ENCODE measurements at places on chromosomes 12 and 14.

GRCh38 chr12:124741211-124741610 is 122.5 kb downstream of the SCARB1 start:
- DNase-seq, result no peak

DNA sequence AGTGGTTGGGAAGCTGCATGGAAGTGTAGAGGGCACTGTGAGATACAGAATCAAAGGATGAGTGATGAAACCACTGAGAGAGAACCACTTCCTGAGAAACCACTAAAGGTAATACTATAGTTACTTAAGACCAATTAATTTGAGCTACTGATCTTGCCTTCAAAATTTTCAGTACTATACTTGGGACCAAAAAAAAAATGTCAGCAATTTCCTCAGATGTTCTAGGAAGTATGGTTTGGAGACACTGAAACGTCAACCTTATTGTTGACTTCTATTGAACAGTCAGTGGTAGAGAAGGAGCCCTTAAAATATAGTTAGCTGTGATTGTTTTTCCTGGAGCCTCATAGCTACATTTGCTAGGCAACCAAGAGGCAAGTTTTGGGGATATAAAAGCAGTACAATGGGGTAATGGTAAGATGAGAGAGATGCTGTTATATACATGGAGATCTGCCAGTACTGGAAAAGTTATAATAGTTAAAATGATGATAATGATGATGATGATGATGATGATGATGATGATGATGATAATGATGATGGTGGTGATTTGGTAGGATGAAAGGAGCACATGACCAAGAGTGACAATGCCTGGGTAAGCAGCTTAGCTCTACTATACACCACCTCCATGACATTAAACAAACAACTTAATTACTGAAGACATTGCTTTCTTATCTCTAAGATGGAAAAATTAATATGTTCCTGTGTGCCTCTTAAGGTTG is 300.9 kb upstream of the G2E3 start:
- no peak for DNase-seq

- DNase-seq, result no peak
Measured at GRCh38 chr12:3452348-3452747, 38.7 kb upstream of the PRMT8 start.

DNA sequence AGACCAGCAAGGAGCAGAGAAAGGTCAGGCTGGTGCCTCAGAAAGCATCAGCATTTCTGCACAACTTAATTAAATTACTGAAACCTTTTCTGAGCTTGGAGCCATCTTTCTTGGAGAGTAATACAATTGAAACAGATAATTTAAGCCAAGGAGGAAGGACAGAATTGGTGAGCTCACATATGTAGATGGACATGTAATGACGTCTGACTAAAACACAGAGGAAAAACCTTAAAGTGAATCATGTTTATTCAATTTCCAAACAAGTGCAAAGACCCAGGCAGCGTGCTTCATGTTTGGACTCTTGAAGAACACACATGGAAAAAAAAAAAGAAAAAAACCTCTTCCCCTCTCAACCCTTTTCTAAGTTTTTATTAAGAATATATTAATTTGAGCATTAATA is 19.0 kb downstream of the SUSD6 start:
- no peak for DNase-seq

- DNase-seq, result no peak
Measured at GRCh38 chr12:132812631-132813305, 15.9 kb downstream of the GOLGA3 start.

DNA sequence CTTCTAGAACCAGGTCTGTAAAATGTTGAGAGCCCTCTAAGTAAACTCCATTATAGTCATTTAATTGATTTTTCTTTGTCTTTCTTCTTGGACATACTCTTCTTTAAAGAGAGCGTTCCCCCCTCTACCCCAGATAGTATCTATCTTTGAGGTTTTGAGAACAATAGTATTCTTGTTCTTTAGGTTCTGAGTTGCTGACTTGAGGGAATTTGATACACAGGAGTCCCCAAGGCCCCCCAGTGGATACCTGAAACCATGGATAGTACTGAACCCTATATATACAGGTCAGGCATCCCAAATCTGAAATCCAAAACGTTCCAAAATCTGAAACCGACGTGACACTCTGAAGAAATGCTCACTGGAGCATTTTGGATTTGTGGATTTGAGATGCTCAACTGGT is 65.5 kb downstream of the FUT8 start:
- DNase-seq, result no peak

DNA sequence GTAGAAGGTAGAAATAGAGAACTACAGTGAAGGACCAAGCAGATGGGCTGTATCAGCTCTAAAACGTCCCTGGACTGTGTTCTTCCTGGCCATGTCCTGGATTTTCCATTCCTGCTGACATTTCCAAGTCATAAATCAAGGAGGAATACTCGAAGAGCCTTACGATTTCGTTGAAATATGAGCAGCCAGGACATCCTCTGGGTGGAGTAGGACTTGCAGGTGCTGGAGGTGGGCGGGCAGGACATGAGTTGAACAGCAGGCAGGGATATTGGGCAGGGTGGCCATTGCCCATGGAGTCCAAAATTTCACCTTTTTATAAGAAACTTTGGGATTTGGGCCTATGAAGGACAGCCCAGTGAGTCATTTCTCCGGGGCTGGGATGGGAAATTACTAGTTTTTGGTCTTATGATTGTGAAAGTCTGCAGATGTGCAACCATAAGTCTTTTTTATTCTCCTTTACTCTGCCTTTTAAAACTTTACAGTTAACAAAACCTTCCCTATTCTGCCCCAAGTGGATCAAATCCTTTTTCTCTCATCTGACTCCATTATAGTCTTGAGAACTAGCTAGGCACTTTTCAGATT is 88.8 kb downstream of the TMX1 start:
- no peak for DNase-seq

- DNase-seq, result no peak
Measured at GRCh38 chr12:4858386-4858785, 51.3 kb upstream of the KCNA1 start.

DNA sequence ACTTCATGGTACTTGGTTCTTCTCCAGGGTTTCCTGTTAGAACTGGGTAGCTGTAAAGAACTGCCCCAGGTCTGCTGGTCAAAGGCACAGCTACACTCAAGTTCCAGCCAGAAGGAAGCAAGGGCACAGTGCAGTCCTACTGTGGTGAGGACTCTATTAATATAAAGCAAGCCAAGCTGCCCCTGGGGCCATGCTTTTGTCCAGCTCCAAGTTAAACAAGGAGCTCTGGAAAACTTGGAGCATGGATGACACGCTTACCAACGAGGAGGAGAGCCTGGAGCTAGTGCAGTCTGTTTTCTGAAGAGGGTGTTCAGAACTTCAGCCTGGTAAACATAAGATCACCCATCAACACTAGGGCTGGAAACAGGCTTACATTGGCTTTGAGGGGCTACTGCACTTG is 4.0 kb downstream of the FZD10 start:
- no peak for DNase-seq

DNA sequence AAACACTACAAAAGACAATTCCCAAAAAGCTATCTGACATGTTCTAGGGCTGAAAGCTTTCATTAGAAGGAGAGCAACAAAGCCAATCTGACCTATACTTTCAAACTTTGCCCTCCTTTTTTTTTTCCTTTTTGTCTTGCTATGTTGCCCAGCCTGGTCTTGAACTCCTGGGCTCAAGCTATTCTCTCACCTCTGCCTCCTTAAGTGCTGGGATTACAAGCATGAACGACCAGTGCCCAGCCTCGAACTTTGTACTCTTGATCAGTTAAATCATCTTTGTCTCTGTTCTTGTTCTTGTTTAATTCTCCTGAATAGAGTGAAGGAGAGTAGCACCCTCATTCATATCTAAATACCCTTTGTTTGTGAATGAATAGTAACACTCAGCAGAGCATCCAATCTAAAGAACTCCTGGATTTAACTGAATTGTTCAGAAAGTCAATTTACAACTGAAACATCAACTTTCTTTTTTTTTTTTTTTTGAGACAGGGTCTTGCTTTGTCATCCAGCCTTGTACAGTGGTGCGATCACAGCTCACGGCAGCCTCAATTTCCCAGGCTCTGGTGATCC is 22.1 kb downstream of the ERP29 start:
- DNase-seq, result no peak

DNA sequence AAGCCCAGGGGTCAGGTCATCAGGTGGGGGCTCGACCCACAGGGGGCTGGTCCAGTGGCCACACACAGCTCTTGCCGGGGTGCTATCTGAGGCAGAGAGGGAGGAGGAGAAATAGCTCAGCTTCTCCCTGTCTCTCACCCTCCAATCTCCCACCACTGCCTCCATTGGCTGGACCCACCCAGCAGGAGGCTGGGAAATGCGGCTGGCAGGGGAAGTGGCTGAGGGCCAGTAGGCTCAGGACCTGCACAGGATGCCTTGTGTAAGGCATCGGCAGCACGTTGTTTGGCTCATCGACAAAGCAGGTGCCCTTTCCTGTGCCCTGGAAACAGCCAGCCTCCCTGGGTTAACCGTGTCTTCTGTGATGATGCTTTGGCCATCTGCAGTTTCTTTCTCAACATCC is 58.8 kb upstream of the SLC24A4 start:
- no peak for DNase-seq

- DNase-seq, result peak; percentile 27
Measured at GRCh38 chr12:8860165-8860961, 37.9 kb downstream of the A2ML1 start.

DNA sequence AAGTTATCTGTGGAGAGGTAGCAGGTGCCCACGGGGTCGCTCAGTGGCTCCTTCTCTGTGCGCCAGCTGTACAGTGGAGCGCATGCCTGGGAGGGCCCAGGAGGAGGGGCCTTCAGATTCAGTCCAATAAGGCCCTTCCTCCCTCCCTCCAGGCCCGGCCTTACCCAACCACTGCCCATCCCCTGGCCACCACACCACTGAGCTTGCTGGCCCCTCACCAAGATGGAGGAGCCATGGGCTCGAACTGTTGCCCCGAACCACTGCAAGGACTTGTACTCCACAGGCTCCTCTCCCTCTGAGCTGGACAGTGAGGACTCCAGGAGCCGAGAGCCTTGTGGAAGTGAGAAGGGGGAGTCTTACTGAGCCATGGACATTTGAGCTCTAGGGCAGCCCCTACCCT is 9.8 kb downstream of the ITGA5 start:
- DNase-seq, result no peak

DNA sequence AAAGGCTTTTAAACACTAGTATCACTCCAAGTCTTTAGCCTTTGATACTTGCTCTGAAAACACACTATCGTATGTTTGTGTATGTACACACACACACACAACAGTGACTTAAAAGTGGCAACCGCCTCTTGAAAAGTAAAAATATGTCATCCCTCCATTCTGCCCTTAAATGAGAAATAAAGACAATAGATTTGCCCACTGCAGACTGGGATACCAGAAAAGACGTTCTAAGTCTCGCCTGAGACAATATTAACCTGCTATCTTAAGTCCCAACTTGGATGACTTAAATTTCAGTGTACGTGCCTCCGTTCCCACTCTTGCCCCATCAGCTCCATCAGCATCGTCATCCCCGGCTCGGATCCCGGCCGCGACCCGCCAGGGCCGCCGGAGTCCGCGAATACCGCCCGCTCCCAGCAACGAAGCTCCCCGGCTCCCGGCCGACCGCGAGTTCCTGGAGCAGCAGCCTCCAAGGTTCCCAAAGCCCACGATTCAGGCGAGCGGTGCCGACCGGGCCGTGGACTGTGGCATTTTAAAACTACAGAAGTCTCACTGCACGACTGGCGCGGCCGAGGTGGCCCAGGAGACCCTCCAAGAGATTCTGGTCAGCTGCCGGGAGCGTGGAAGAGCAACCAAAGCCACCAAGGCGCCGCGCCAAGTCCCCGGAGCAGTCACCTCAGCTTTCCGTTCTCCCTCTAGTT is 2.8 kb upstream of the ARID2 start:
- DNase-seq, result no peak

- no peak for DNase-seq
Measured at GRCh38 chr12:121781998-121782979, 11.2 kb downstream of the RHOF start.

DNA sequence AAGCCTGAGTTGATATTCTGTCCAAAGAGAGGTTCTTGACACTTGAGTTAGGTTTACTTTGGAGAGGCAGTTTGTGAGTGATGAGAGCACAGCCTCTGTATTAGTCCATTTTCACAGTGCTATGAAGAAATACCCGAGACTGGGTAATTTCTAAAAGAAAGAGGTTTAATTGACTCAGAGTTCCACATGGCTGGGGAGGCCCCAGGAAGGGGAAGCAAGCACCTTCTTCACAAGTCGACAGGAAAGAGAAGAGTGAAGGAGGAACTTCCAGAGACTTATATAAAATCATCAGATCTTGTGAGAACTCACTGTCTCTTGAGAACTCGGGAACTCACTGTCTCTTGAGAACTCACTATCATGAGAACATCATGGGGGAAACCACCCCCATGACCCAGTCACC is 5.4 kb downstream of the ZC3H14 start:
- no peak for DNase-seq

- peak; percentile 16 for DNase-seq
Measured at GRCh38 chr12:40691913-40692764, at the start of gene CNTN1. CNTN1 (plus strand) TSS chr12:40692439.

GRCh38 chr14:33767586-33768457 is 183.1 kb downstream of the EGLN3 start:
- DNase-seq, result no peak

DNA sequence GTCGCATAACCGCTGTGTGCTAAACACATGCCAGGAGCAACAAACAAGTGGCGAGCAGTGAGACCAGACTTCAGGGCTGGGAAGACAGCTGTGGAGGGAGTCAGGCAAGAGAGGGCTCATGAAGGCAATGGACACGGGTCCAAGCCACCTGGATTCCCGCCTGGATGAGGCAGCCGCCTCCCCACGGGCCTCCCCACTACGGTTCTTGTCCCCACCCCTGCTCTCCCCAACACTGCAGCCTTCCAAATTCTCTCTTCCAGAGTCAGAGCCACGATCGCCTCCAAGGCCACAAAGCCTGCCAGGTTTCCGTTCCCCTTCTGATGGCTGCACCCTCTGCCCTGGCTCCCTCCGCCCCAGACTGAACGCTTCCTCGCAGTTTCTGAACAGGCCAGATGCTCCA is 36.1 kb upstream of the PIWIL1 start:
- DNase-seq, result no peak

- no peak for DNase-seq
Measured at GRCh38 chr12:68264158-68264855, 10.9 kb upstream of the IL22 start.

- no peak for DNase-seq
Measured at GRCh38 chr14:65461730-65462129, 49.2 kb downstream of the FUT8 start.

- DNase-seq, result no peak
Measured at GRCh38 chr12:109294286-109294796, 14.7 kb downstream of the FOXN4 start.

- peak; percentile 39 for DNase-seq
Measured at GRCh38 chr12:89353823-89354611, 1.7 kb upstream of the DUSP6 start.

DNA sequence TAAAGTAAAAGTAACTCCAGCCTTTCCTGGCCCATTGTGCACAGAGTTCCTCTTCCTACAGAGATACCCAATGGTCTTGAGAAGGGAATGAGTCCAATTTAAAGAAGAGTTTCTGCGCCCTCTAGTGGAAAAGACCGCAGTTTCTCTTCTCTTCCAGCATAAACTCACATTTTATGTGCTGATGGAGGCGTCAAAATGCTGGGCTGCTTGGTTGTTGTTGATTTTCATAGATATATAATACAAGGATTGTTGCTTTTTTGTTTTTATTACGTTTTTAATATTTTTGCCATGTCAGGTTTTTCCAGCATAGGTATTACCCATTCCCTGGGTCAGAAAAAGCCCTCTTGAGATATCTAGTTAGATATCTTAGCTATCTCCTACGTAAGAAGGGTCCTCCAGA is 356.9 kb upstream of the STXBP6 start:
- no peak for DNase-seq

Data from epithelial cell of prostate (primary cell).